ENCODE measurements at places on chromosomes 1 and 21.
A peak's percentile ranks its signal among the peaks of the same experiment; 100 is the strongest.

DNA sequence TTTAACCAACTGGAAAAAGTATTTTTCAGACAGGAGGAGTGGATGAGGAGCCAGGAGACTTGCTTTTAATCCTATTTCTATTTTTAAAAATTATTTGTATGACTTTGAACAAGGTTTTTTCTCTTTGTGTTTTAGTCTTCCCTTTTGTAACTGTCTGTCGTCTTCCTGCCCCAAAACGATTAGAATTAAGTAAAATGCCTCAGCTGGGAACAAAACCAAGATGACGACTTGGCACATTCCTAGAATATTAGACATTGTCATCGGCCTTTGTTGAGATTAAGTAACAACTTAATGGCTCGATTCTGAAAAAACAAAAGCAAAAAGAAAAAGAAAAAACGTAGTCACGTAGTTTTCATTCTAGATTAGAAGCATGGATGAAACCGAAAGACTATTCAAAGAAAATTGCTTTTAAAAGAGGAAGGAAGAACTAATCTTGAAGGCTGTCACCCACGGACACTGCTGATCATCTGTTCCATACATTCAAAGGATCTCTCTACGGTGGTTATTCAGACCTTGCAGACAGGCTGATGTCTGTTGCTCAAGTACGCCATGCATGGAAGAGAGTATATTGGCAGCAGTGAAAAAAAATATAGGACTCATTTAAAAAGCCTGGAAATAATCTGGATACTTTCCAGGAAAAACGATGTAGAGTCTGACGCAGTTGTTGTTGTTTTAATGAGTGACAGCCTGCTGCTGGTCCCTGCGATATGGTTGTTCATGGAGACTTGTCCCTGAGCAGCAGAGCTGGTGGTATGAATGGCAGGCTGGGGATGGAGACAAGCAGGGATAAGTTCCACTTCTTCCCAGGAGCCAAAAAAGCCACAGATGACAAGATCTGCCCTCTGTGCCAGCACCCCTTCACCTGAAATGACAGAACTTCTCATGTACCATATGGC lies 16.8 kb downstream of the GNG4 start:
- DNase-seq = no peak

DNA sequence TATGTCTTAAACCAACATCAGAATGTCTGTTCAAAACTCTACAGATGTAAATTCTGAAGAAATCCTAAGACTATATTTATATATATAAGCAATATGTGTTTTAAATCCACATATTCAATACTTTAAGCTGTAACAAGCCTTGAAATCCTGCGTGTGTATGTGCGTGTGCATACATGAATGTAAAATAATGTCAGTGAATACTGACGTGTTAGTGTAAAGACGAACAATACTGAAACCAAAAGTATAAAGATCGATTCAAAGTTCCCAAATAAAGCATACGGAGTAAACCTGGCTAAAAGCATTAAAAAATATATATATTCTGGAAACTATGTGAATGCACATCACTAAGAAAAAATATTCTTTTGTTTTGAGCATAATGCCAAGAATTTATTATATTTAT lies 668.6 kb upstream of the NCAM2 start:
- no peak for DNase-seq

- DNase-seq = no peak
These were observed 4.2 kb downstream of the HTR6 start for GRCh38 chr1:19668888-19669287.

DNA sequence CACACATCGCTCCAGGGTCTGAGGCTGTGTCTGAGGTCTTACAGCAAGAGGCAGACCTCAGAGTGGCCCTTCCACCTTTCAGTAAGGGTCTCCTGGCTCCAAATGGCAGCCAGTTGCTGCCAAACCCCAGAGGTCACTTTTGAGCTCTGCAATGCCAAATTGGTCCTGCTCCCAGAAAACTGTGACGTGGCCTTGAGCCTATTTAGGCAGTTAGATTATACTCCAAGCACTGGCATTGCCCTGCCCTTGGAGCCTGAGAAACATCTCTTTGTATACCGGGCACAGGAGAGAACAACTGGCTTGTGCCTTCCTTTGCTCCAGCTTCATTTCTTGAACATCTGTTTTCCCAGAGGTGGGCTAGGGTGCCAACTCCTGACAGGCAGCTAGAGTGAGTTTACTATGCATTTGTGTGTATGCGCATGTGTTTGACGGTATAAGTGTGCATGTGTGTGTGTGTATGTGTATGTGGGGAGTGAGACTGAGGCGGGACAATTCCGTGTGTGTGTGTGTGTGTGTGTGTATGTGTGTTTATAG lies 134.5 kb downstream of the IER5 start:
- no peak for DNase-seq

DNA sequence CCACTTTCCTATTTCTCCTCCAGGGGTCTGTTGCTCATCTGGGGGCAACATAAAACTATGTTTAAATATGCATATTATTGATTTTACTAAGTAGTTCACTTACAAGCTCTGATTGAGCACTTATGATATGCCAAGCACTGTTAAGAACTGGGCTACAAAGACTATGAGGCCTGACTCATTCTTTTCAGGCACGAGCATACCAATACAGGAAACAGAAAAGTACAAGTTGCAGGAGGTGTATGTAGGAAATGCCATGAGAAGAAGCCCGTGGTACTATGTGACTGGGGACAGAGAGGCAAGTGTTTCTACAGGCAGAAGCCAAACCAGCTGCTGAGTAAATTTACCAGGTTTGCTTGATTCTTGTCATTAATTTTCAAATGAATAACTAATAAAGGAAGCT lies 120.4 kb upstream of the PTGFR start:
- DNase-seq = peak; percentile 17

DNA sequence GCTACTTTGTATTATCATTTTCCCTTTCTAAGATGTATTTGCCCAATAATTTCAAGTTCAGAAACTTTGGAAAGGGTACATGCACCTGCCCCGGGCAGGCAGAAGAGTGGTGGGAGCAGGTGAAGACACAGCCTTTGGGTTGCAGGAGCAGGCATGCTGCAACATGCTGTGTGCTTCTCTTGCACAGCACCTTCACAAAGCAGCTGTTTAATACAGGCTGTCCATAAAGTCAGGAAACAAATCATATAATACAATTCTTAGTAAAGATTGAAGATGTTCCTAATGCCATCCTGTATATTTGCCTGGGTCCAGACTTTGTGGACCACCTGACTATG lies 182.9 kb downstream of the ZNF281 start:
- no peak for DNase-seq

- no peak for DNase-seq
These were observed 49.4 kb downstream of the MAN1A2 start for GRCh38 chr1:117416546-117417125.

- DNase-seq = no peak
These were observed 277.3 kb upstream of the FMN2 start for GRCh38 chr1:239814306-239814881.

- no peak for DNase-seq
These were observed 1.3 kb upstream of the FTCD start for GRCh38 chr21:46156678-46157077.

- DNase-seq = no peak
These were observed 148.4 kb downstream of the CD247 start for GRCh38 chr1:167369933-167370332.

DNA sequence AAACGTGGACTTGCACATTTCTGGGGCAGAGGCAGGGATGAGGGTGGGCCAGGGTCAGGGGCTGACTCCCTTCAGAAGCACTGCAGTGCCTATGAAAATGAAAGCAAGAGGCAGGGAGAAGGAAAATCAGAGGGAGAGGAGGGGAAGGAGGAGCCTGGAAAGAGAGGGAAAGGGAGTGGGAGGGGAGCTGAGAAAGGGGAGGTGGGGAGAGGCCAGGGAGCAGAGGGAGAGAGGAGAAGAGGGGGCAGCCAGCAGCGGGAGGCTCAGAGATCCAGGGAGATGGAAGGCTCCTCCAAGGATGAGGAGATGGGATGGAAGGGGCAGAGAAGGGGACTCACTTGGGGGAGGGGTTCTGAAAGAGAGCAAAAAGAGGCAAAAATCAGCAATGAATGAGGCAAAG lies 96.3 kb upstream of the KLHDC7A start:
- DNase-seq = no peak

DNA sequence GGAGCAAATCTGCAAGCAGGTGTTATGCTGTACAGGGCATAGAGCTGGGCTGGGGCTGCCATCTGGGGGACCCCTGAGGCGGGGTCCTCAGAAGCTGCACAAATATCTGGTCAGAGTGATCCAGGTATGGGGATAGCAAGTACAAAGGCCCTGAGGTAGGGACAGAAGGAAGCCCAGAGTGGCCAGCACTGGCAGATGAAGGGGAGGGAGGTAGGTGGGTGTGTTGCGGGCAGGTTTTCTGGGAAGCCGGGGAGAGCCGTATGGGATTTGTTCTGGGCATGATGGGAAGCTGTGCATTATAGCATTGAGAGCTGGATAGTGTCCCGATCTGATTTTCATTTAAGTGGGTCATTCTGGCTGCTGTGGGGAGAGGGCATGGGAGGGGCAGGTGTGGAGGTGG lies 102.7 kb downstream of the ARHGEF10L start:
- no peak for DNase-seq

DNA sequence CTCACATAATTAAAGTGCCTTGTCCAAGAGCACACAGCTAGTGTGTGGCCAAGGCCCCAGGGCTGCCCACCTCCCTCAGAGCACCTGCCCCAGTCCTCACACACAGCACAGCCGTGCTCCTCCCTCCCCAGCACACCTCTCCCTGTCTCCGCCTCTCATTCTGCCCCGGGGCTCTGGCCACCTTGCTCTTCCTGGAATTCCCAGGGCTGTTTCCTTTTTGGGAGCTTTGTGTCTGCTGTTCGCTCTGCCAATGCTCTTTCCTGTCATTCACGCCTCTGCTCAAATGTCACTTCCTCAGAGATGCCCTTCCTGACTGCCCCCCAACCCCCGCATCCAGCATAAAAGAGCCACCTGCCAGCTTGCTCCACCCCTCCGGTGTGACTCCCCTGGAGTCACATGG lies 13.3 kb downstream of the SLC6A17 start:
- no peak for DNase-seq

GRCh38 chr1:202798792-202799331 lies 9.4 kb downstream of the KDM5B start:
- no peak for DNase-seq

GRCh38 chr1:38474738-38475623 lies 384.6 kb downstream of the RRAGC start:
- no peak for DNase-seq
